Activated CD8-positive, alpha-beta memory T cell treated with anti-CD3 and anti-CD28 coated beads, Interleukin-2, amount 50 U/mL, for 4 hours (primary cell): ENCODE measurements at places on chromosomes 16 and 17.

GRCh38 chr16:6211644-6212043 is 1114.0 kb upstream of the EEF2KMT start:
- DNase-seq = no peak

- no peak for DNase-seq
Observed at GRCh38 chr17:10793816-10794215, 10.1 kb downstream of the TMEM238L start.

GRCh38 chr17:37144075-37144701 is 195.4 kb downstream of the AATF start:
- DNase-seq = no peak

- DNase-seq = no peak
Observed at GRCh38 chr17:21301593-21302550, 17.4 kb downstream of the MAP2K3 start.

DNA sequence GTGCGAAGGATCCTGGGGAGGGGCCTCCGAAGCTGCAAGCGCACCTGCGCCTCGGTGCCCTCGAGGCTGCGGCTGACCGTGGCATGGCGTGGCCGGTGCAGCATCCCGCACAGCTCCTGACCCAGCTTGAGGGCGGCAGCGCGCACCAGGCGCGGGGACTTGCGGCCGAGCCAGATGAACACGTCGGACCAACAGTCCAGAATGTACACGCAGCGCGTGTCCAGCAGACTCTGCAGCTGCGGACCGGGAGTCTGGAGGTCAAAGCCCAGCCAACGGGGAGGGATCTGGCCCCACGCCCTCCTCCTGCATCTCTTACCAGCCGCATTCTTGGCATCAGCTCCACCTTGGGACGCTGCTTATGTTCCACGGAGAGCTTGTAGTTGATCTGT is 10.9 kb downstream of the FLII start:
- DNase-seq = no peak

GRCh38 chr17:50466371-50467113 is 2.1 kb downstream of the CHAD start:
- DNase-seq = no peak

DNA sequence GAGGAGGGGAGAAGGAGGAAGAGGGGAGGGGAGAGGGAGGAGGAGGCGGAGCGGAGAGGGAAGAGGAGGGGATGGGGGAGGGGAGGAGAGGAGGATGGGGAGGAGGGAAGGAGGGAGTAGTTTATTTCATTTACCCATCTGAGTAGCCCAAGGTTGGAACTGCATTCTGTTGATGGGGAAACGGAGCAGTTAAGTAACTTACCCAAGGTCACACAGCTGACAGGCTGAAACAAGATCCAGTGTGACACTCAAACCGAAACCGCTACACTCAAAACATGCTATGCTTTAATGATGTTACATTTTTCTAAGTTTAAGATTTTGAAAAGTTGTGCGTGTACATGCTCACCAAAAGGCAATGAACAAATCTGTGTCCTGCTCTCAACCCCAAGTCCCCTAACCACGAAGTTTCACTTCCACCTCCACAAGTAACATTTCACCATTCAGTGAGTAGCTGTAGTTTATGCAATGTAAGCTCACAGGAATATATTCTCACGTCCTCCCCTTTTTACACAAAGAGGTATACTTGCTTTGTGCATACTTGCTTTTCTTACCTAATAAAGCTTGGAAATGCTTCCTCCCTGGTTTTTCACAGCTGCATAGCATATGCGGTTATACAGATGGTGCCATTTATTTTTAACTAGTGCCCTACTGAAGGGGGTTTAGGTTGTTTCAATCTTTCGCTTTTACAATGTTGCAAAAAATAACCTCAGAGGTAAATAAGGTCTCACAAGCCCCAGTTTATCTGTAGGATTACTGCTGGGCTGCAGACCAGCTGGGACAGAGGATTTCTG is 275.3 kb downstream of the PARN start:
- DNase-seq = no peak

GRCh38 chr17:47316311-47316710 is 7.4 kb upstream of the EFCAB13 start:
- no peak for DNase-seq

- DNase-seq = no peak
Observed at GRCh38 chr16:57788252-57788841, 13.9 kb downstream of the KIFC3 start.
